ENCODE measurements at places on chromosomes 2 and 18.
A peak's percentile ranks its signal among the peaks of the same experiment; 100 is the strongest.

- DNase-seq: no peak
Observed at GRCh38 chr2:202643012-202643858, 8.5 kb downstream of the FAM117B start.

DNA sequence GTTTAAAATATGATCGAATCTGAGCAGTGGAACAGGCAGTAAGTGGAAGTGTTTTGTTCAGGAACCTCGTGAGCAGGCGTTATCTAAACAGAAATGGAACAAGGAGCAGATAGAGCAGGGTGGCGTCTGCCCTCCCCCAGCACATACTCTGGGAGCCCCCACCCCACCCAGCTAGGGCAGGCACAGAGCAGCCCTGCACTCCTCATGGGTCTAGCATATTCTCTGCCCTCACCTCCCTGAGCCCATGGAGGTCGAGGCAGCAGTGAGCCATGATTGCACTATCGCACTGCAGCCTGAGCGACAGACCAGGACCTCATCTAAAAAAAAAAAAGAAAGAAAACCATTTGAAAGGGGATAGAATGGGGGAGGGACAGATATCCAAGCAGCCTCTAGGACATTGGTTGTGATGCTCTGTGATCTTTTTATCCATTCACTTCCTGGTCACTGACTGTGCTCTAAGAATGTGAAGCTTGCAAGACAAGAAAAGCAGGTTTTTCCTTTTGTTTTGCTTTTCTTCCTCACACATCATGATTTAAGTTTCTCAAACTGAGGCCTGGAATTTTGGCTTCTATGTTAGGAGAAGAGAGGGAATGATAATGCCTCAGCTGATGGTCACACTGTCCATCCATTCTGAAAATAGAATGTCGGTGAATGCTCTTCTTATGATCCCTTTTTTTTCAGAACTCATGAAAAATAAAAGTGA is 3.1 kb downstream of the MLPH start:
- DNase-seq: peak; percentile 99

DNA sequence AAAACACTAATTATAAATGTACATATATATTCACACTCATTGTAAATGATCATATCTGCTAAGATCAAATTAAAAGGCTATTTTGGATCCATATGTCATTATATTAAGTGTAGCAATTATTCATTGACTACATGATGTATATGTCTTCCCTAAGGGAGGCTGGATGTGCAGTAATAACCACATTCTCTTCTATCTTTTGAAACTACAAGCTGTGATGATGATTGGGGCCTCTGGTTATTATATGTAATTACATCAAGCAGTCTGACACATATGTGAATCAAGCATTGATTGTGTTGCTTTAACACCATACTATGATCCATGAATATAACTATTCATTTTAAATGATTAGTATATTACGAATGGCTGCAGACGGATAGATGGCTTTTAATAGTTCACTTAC is 1973.4 kb downstream of the SUCLG1 start:
- DNase-seq: no peak

- no peak for DNase-seq
Observed at GRCh38 chr2:209619782-209620181, 151.8 kb upstream of the UNC80 start.

DNA sequence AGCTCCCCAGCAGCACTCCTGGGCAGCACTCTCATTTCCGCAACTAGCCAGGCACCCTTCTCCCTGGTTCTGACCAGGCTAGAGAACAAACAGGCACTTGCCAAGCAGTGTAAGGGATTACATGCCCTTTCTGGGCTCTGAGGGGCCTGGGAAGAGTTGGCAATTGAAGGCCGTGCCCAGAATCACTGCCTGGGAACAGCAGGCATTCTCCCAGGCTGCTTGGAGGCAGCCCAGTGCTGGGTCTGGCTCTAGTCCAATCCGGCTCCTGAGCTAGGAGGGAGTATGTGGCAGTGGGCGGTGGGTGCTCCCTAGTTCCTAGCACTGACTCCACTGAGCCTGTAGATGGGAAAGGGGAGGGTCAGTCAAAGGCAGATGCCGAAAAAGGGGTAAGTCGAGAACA is 34.1 kb upstream of the SP3 start:
- DNase-seq: no peak

GRCh38 chr2:104854498-104855220 is 744 bp downstream of the POU3F3 start:
- no peak for DNase-seq

GRCh38 chr2:200340508-200341224 is 34.2 kb downstream of the SPATS2L start:
- DNase-seq: no peak

- peak; percentile 80 for DNase-seq
Observed at GRCh38 chr18:44537526-44537925, 143.2 kb upstream of the SETBP1 start.

- DNase-seq: peak; percentile 24
Observed at GRCh38 chr2:217277646-217278398, 418.0 kb upstream of the TNP1 start.

GRCh38 chr2:223854741-223855140 is 17.4 kb upstream of the AP1S3 start:
- DNase-seq: no peak

GRCh38 chr2:191321861-191322662 is 76.9 kb downstream of the MYO1B start:
- peak; percentile 47 for DNase-seq

DNA sequence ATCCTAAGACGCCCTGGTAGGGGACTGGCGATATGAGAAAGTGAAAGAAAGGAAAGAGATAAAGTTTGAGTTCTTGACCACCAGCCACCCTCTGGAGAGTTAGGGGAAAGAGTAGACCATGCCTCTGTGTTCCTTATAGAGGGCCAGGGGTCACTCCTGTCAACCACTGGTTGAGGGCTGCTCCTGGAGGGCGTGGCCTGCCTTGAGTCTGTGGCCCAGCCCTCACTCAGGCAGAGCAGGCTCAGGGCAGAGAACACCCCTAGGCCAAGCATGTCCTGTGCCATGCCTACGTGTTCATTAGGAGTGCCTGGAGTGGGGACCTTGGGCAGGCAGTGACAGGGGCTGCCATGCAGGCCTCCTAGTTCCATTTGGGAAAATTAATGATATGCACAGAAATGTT is 161.1 kb upstream of the EPB41L3 start:
- DNase-seq: no peak

- DNase-seq: no peak
Observed at GRCh38 chr18:58021504-58021903, 22.5 kb upstream of the NEDD4L start.
